Left lung (tissue), 14 donors: ENCODE measurements at places on chromosomes 3 and 15. TPM values are rescaled to one million over a fixed set of nuclear protein-coding genes. Genes with fewer than 3 reads are reported as not detected.

GRCh38 chr3:13281507-13282357, 138.4 kb downstream of the NUP210 start:
- DNase-seq = no peak

- no peak for DNase-seq
Measured at GRCh38 chr15:60941448-60941847, 287.7 kb downstream of the RORA start.

- DNase-seq = no peak
Measured at GRCh38 chr3:66472313-66473134, 28.3 kb downstream of the LRIG1 start.

GRCh38 chr15:33587773-33588172, 277.0 kb downstream of the RYR3 start:
- DNase-seq = no peak

DNA sequence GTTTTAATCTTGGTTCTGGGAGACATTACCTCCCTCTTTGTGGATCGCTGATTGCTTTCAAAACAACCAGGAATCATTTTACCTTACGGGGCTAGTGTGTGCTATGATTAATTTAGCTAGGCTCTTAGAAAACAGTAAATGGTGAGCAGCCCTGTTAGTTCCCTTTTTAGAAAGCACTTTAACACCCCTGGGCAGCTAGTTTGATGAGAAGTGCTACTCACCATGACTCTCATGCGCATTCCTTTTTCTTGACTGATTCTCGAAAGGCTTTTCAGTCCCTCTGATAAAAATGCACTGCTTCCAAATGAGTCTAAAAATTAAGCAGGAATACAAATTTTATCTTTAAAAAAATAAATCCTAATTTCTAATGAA, 75.3 kb upstream of the LEKR1 start:
- no peak for DNase-seq

GRCh38 chr3:20040548-20041196, 426 bp downstream of the KAT2B start:
- peak; percentile 84 for DNase-seq

Gene PROK2
- 0.11 TPM for polyA plus RNA-seq

Gene NRROS
- 6.5 TPM for polyA plus RNA-seq

Gene CIB2
- 31.5 TPM for polyA plus RNA-seq

Gene GATM
- 20.1 TPM for polyA plus RNA-seq
